ENCODE measurements at places on chromosomes 4 and X. TPM values are rescaled to one million over a fixed set of nuclear protein-coding genes. Genes with fewer than 3 reads are reported as not detected.

GYPB gene
- not detected for total RNA-seq

VSIG4 gene
- not detected for total RNA-seq

EMCN gene
- not detected for total RNA-seq

TMEM156 gene
- total RNA-seq, result not detected

IKBKG gene
- total RNA-seq, result 22.1 TPM

MAGEE1 gene
- total RNA-seq, result 2.2 TPM

FGFBP1 gene
- total RNA-seq, result not detected

ETDB gene
- not detected for total RNA-seq

CENPVL2 gene
- 1.3 TPM for total RNA-seq

SLC49A3 gene
- 4.1 TPM for total RNA-seq

CFP gene
- 5.5 TPM for total RNA-seq

DNA sequence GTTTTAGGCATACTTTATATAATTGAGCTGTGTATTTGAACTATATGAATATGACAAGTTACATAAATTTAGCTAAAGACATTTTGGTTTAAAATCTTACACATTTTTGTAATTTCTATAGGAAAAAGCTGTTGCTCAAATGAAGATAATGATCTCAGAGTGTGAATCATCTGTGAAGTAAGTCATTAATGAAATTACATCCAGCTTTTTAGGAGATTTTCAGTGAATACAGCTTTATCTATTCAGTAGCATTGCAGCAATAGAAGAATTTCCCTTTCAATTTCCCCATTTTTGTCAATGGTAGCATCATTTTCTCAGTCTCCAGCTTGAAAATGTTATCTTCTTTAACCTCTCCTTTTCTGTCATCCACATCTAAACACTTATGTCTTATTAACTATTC is 59.5 kb downstream of the CEP135 start:
- no peak for DNase-seq

DNA sequence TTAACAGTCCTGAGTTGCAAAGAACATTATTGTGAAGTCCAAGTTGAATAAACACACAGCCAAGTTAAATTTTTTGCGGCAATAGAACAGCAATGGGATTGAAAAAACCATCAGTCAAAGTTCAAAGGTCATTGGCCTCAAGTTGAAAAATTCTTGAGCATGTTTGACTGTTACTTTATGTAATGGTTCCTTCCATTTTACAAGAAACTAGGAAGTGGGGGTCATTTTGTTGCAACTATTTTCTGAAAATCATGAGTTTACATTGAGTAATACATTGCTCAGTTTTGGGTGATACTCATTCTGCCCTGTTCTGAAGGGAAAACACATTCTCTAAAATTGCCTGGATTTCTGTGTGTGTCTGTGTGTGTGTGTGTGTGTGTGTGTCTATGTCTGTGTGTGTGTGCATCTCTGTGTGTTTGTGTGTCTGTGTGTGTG is 5.2 kb upstream of the IRF2 start:
- DNase-seq, result no peak

- DNase-seq, result no peak
Measured at GRCh38 chrX:16983051-16983450, 36.6 kb downstream of the REPS2 start.

GRCh38 chr4:7779432-7779768 is 160.3 kb downstream of the AFAP1 start:
- no peak for DNase-seq

DNA sequence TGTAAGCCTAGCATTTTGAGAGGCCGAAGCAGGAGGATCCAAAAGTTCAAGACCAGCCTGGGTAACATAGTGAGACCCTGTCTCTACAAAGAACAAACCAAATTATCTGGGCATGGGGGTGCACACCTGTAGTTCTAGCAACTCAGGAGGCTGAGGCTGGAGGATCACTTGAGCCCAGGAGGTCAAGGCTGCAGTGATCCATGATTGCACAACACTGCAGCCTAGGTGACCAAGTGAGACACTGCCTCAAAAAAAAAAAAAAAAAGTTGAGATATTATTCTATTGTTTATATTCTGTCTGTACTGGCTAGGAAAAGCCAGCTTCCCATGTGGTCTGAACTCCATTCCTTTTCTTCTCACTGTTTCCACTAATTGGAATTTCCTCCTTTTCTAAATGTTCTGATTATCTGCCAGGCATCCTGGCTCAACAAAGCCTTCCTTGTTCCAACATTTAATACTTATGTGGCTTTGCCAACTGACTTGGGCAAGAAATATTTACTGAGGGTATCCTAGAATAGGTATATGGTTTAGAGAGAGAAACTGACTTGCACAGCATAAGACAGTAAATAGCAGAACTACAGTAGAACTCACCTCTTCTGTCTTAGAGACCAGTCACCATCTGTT is 175.2 kb upstream of the ADAMTS3 start:
- no peak for DNase-seq

DNA sequence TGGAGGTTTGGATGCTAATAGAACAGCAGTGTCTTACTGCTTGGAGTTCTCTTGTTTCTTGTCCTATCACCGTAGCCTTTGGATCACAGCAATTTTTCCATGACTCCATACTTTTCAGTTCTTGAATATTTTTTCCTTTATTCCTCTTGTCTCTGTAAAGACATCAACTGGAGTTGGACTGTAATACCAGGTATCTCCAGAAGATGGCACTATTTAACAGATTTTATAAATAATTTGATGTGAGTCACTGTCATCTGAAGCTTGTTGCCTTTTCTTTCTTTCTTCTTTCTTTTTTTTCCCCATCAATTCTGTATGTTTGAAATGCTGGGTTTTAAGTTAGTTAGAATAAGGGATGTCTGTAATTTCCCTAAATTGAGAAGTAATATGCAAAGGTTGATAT is 24.1 kb downstream of the HPRT1 start:
- peak; percentile 12 for DNase-seq

GRCh38 chr4:40322811-40323210 is 12.3 kb upstream of the CHRNA9 start:
- DNase-seq, result no peak

- no peak for DNase-seq
Measured at GRCh38 chr4:134308910-134309309, 107.3 kb upstream of the PABPC4L start.

- no peak for DNase-seq
Measured at GRCh38 chr4:182876427-182876826, 40.8 kb downstream of the DCTD start.

- DNase-seq, result no peak
Measured at GRCh38 chr4:14308229-14308651, 680.7 kb upstream of the BOD1L1 start.

DNA sequence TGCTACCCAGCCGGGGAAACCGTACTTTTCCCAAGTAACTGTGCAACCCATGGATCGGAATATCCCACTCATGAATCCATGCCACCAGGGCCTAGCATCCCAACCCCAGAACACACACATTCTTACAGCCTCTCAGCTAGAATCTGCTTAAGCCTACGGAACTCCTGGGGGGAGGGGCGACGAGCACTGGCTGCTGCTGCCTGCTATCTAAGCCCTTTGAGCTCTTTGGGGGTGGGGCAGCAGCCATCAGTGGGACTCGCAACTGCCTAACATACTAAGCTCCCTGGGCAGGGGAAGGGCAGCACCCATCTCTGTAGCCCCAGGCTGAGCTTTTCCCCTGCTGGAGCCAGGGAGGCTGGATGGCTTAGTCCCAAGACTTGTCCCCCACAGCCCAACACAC is 28.6 kb downstream of the NUDT10 start:
- no peak for DNase-seq

GRCh38 chr4:21656832-21657231 is 291.7 kb downstream of the KCNIP4 start:
- no peak for DNase-seq

DNA sequence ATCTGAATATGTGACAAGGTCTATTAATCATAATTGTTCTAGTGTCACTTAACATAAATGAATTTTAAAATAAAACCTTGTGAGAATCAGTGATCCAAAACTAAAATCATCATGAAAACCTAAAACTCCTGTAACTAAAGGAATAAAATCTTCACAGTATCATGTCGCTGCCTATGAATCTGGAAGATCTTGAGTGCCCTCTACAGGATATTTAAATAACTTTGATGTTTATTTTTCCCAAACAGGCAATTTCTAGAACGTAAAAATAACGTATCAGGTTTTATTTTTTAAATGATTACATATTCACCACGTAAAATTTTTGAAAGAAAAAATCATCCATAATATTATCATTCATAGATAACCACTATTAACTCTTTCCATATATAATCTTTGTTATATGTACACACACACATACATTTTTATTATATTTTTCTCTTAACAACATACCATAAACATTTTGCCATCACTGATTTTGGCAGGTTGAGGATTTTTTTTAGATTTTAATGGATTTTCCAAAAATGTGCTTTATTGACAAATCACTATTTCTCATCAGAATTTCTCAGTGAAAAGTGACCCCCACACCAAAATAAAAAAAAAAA is 79.6 kb downstream of the COMMD8 start:
- DNase-seq, result peak; percentile 32

GRCh38 chrX:132480581-132481203 is 8.1 kb downstream of the MBNL3 start:
- DNase-seq, result no peak

GRCh38 chr4:114103908-114104307 is 124.5 kb upstream of the ARSJ start:
- no peak for DNase-seq

DNA sequence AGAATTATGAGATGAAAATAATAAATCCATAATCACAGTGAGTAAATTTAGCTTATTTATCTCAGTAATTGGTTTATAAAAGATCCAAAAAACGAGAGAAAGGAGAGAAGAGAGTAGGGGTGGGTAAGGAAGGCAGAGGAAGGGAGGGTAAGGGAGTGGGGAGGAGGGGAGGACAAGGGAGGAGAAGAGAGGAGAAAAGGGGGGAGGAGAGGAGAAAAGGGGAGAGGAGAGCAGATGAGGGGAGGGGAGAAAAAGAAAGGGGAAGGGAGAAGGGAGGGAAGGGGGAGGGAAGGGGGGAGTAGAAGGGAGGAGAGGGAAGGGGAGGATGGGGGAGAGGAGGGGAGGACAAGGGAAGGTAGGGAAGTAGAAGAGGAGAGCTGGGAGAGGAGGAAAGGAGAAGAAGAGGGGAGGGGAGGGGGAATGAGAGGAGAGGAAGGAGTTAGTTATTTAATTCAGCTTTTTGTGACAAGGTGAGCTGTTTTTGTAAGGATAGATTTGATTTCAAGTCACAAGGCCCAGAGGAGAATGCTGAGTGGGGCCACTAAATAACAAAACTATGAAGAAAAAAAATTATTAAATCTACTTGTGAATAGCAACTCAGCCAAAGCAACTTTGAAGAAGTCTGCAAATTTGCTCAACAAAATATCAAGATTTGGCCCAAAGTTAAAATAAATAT is 454.3 kb downstream of the ARAP2 start:
- no peak for DNase-seq

Measured in H7 (cell line).